Prostate gland (tissue), 2 donors: ENCODE measurements at places on chromosomes 5 and 9. TPM values are rescaled to one million over a fixed set of nuclear protein-coding genes. Genes with fewer than 3 reads are reported as not detected.

- no peak for DNase-seq
Observed at GRCh38 chr5:110751902-110752762, 13.3 kb downstream of the SLC25A46 start.

GABRA6 gene
- 6.1 TPM for total RNA-seq

DNA sequence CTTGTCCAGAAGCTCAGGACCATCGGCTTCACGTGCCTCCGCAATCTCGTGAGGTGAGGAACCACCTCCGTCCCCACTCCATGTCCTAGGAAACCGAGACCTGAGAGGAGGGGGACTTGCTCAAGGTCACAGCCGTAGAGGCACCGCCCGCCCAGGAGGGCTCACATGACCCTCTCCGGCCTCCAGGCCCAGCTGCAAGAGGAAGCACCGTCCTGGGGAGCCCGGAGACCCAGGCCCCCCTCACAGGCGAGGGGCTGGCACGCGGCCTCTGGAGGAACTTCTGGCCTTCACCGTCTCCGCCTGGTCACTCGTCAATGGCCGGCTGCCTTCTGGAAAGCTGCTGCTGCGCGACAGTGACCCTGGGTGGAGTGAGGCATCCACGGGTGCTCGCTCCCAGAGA lies 24.2 kb downstream of the FAM78A start:
- DNase-seq = no peak

DNA sequence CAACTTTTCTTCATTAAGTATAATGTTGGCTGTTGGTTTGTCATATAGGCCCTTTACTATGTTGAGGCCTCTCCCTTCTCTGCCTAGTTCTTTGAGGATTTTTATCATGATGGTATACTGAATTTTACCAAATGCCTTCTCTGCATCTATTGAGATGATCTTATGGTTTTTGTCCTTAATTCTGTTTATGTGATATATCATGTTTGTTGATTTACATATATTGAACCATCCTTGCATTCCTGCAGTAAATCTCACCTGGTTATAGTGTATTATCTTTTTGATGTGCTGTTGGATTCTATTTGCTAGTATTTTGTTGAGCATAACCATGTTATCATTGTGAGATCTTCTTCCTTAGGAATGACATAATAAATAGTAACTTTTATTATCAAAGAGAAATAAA lies 362.9 kb downstream of the CCDC171 start:
- DNase-seq = no peak

DNA sequence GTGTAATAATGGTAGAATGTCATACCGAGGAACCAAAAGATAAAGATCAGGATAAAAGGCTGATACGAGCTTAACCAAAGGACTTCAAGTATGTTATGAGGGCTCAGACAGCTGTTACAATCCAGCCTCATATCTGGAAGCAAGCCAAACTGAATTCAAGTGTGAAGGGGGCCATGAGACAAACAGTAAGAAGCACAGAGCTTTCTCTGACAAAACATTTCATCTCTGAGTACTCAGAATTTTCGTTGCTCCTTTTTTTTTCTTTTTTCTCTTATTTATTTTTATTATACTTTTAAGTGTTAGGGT lies 52.9 kb upstream of the CD180 start:
- DNase-seq = no peak

DNA sequence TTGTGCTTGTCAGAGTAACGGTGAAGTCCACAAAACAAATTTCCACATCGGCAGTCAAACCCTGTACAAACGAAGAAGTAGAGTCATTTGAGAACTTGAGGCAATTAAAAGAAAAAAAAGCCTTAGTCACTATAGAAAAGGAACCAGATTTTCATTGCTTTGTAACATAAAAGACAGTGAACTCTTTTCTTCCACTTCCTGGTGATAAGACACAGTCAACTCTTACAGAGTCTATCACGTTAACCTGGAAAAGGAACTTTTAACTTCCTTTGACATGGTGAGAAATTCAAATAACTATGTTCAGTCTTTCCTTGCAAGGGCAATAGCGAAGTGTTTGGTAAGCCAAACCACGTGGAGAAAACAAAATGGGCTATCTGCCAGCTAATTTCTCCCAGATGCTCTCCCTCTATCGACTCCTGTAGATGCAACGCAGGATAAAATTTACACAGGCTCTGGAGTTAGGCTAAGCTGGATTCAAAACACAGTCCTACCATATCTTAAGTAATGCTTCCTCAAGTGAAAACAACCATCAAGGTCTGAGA lies 8.9 kb downstream of the ZFAND5 start:
- DNase-seq = no peak

DNA sequence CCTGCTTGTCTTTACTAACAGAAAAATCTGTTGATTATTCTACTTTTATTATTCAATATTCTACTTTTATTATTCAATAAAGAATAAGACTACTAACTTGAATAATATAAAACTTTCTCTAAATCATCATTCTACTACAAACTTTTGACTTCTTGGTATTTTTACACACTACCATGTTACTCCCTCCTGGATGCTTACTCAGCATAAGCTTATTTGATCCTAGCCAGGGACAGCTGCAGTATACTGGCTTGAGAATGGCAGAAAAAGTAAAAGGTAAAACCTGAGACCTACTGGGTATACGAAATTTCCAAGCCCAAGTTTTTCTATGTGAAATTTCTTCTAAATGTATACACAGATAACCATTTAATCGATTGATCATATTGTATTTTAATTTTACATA lies 26.1 kb downstream of the PGGT1B start:
- DNase-seq = no peak

DNA sequence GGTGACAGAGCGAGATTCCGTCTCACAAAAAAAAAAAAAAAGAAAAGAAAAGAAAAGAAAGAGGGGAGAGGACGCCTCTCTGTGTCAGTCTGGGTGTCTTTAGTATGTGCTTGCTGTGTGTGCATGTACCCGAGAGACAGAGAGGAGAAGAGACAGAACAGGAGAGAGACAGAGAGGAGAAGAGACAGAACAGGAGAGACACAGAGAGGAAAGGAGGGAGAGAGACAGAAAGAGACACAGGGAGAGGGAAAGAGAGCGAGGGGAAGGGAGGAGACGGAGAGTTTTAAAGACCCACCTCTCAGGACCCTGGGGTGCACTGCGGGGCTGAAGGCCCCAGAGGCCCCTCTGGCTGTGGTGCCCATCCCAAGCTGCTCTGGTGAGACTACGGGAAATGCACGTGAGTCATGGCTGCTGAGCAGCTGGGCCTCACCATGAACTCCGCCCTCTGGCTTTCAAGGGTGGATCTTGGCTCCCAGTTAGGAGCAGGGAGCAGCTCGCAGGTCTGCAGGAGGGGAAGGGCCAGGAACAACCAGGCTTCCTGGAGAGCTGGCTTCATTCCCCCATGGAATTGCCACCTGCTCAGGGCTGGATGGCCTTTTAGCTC lies 7.9 kb downstream of the SLC6A3 start:
- DNase-seq = no peak

DNA sequence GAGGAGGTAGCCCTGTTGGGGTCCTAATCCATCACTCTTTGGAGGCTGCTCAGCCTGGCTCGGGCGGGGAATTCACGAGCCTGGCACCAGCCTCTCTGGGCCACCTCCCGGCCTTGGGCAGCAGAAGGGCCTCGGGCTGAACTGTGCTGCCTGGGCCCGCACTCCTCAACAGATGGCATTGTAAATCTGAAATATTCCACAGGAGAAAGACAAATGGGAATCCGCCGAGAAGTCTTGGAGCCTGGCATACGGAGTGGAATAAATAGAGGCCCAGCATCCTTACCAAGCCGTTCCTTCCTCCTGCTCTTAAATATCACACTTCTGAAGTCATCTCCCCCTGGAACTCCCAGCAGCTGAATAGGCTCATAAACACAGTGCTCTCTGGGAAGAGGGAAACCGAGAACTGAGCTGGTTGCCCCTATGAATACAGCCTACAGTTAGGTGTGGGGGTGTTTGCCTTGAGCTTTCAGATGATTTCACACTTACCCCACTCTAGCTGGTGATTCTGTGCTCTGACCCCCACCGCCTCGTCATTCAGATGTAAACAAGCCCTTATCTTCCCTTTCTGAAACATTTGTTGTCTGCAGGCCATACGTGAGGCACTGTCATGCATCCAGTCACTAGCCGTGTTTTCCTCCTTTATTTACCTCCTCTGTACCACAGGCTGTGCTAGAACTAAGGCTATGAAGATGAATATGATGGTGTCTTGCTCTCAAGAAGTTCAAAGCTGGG lies 455.0 kb upstream of the CLINT1 start:
- no peak for DNase-seq

DNA sequence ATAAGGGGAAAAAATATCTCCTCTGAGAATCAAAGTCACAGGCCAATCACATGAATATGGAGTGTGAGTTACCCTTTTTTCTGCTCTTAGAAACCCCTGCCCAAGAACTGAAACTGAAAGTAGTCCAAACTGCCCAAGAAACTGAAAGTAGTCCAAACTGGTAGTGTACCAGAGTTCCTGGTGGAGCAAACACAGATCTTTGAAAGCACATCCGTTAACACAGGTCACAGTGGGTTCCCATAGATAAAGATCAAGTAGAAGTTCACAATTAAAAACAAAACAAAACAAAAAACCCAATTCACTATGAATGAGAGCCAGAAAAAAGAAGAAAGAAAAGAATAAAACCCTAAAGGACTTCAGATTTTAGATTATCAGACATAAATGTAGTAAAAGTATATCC lies 332.4 kb upstream of the EFNA5 start:
- DNase-seq = no peak

DNA sequence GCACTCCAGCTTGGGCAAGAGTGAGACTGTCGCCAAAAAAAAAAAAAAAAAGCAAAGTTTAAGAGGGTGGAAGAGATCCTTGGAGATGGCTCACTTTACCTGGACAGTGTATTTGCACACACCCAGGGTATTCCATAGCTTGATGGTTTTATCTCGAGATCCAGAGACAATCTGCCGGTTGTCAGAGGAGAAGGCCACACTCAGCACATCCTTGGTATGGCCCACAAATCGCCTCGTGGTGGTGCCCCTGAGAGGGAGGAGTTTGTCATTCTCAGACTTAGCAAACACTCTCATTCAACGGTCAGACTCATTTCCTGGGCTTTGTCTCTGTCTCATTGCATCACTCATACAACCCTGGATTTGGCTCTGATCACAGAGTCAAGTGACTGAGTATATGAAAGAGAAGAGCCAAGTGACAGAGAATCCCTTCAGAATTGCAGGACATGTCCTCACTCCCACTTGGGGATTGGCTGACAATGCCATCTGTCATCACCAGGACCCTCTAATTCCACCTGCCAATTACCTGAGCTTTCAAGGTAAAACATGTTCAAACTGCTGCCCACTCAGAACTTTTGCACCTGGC lies 2.2 kb downstream of the RACK1 start:
- DNase-seq = no peak

- DNase-seq = no peak
Observed at GRCh38 chr5:139387611-139388197, 2.0 kb downstream of the MZB1 start.

ZNF618 gene
- 11.3 TPM for total RNA-seq

GRCh38 chr5:34598177-34598794 lies 57.8 kb upstream of the RAI14 start:
- DNase-seq = no peak

CENPH gene
- 5.3 TPM for total RNA-seq
